Activated CD8-positive, alpha-beta memory T cell treated with anti-CD3 and anti-CD28 coated beads for 1 hour (primary cell): ENCODE measurements at places on chromosomes 4 and X.

GRCh38 chr4:6561173-6561516 lies 13.8 kb upstream of the MAN2B2 start:
- no peak for DNase-seq

GRCh38 chrX:43025806-43026315 lies 247.9 kb upstream of the PPP1R2C start:
- no peak for DNase-seq

GRCh38 chr4:2832981-2833670 lies 10.5 kb upstream of the ADD1 start:
- DNase-seq, result no peak

- no peak for DNase-seq
Observed at GRCh38 chr4:76997532-76997931, 48.0 kb downstream of the SEPTIN11 start.

GRCh38 chr4:54780149-54780495 lies 122.4 kb downstream of the KIT start:
- no peak for DNase-seq

DNA sequence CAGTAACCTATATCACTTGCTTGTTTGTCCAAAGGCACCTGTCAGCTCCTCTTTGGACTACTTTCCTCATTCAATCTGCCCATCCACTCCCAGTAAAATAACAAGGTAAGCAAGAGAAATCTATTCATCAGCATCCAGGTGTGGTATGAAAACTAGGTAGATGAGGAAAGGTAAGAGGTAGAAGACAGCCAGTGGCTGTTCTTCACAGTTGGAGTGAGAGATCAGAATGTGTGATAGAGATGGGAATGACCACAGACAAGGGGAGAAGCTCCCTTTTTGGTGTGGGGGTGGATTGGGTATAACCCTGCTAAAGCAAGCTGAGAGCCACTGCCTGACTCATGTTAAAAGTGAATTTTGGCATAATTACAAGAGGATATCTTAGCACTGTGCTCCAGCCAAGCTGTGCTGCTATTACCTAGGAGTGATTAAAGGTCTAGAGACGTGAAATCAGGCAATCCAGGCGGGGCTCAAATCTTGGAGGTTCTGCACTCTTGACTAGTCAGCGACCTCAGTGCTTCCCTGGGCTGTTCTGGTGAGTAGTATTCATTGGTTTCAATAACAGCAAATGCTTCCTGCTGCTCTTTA lies 28.1 kb upstream of the RASL11B start:
- DNase-seq, result no peak

GRCh38 chr4:123092586-123092985 lies 170.2 kb upstream of the NUDT6 start:
- no peak for DNase-seq

DNA sequence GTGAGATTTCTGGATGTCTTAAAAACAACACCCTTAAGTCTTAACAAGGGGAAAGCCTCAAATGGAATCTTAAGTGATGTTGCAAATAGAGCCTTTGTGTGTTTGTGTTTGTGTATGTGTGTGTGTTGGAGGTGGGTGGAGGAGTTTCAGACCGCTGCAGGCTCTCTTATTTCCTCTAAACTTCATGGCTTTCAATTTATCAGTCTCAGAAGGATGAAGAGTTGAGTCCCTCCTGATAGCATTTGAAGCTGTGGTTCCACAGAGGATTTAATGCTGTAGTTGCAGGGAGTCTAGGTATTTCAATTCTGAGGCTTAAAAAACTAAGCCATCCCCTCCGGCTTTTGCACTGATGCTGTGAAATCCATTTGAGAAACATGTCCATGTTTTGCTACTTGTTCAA lies 4.3 kb upstream of the AGA start:
- DNase-seq, result no peak

DNA sequence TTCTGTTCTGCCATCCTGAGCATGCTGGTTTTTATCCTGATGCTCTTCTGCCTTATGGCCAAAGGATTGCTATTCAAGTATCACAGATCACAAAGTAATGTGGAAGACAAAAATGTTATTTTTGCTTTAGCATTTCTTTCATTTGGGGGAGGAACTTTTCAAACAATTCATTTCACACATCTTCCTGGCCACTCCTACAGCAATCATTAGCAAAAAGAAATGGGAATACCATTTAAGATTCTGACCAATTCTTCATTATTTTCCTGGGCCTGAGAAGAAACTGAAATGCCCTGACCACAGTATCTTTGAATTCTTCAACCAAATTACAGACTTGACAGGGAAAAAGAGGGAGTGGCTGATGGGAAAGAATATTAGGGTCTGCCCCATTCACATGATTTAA lies 38.0 kb upstream of the GRID2 start:
- no peak for DNase-seq

DNA sequence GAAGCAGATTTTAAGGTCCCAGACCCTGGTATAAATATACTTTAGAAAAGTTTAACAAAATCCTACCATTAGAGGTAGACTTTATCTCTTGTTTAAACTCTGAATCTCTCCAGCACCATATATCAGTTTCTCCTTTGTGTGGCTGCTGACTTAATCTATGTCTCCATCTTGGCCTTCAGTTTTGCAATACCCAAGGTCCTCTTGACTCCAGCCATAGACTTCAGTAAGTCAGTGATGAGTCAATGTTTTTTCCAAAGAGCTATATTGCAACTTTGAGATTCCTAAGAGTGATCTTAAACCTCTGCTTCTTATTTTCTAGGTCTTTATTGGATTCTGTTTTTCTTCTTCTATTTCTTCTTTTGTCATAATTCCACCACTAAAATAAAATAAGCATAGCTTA lies 50.8 kb upstream of the ADGRL3 start:
- no peak for DNase-seq

DNA sequence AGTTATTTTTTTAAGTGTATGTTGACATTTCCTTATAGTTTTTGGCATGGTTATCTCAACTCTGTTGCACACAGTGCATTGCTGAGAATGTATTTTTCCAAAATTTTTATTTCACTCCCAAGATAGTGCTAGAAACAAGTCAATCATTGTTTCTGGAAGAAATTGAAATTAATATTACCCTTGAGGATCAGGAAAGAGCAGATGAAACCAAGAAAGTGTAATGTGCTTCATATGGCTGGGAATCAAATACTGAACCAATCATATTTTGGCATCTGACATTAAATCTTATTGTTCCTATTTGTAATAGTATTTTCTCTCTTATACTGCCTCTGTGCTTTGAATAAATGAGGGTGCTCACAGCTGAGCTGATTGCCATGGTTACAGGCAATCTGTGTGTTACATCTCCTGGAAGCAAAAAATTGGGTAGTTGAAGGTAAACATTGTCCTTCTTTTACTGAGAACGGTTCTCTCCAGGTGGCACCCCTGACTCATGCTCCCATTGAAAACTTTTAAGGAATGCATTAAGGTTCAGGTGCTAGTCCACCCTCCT lies 358.2 kb upstream of the NR3C2 start:
- DNase-seq, result no peak

DNA sequence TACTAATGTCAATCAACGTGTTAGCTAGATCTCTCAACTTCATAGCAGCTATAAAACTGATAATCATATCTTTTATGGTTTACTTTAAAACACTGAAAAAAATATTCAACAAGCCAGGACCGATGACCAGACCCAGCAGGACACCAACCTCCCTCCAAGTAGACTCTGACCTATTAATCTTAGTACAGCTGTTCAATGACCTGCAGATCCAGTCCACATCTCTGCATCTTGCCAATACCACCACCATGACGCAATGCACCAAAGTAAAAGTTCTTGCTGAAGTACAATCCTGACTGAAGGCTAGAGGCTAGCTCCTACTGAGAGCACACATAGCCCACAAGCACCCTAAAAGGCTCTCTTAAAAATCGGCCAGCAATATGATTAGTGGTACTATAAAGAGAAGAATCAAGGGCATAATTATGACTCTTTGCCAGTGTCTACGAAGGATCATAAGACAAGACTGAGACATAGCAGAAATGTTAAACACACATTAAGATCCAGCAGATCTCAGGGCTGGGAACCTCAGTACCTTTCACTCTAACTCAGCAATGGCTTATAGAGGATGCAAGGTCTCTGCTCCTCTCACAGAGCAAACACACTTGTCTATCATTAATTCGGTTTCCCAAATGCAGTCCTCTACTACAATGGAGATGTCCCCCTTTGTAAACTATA lies 7.6 kb downstream of the MED14 start:
- no peak for DNase-seq

DNA sequence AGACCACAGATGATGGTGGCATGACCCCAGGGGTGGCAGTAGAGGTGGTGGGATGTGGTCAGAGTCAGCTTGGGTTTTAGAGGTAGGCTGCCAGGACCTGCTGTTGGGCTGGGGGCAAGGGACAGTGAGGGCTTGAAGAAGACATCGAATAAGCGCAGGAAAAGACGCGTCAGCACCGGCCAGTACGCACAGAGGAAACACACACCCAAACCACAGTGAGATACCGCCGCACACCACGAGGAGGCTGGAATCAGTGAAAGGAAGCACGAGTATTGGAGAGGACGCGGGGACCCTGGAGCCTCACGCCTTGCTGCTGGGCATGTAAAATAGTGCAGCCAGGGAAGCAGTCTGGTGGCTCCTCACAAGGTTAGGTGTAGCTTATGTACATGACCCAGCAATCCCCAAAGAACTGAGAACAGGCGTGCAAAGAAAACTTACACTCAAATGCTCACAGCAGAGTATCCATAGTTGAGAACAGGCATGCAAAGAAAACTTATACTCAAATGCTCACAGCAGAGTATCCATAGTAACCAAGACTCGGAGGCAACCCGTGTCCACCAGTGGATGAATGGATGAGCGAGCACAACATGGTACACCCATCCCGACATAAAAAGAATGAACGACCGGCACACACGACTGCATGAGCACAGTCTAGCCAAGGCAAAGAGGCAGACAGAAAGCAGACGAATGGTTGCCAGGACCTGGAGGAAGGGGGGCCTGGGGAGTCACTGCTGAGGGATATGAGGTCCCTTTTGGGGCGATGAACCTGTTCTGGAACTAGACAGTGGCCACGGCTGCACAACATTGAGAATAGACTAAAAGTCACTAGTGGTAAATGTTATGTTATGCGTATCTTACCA lies 13.3 kb downstream of the PDZD4 start:
- no peak for DNase-seq

- no peak for DNase-seq
Observed at GRCh38 chrX:115029869-115030570, 12.6 kb upstream of the IL13RA2 start.

- DNase-seq, result no peak
Observed at GRCh38 chr4:76270244-76271175, 19.0 kb downstream of the FAM47E start.

DNA sequence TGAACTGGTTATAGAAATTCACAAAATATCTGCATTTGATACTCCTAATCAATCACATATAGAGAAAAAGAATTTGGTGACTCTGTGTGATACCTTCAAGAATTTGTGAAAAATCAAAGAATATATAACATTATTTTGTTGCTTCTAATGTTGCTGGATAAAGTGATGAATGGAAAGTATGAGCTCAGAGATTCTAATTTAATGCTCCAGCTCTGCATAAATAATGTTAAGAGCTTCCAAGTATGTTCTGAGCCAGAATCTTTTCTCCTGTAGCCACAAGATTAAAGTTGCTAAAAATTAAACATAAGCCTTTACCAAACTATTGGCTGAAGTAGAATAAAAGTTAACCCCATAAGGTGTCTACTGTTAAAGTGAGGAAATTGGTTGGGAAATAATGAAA lies 294.7 kb upstream of the CT83 start:
- DNase-seq, result no peak

DNA sequence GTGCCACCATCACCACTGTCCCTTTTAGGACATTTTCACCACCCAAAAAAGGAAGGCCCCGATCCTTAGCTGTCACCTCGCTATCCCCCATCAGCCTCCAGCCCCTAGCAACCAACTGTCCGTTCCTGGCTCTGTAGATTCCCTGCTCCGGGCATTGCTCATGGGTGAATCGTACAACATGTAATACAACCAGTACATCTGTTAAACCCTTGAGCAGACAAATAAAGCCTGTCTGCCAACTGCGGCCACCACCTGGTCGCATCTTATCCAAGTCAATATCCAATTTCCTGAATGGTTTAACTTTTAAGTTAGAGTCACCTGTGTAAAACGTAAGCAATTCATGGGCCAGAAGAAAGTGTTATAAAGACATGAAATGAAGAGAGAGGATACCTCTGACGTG lies 251.9 kb downstream of the AFAP1 start:
- DNase-seq, result no peak

DNA sequence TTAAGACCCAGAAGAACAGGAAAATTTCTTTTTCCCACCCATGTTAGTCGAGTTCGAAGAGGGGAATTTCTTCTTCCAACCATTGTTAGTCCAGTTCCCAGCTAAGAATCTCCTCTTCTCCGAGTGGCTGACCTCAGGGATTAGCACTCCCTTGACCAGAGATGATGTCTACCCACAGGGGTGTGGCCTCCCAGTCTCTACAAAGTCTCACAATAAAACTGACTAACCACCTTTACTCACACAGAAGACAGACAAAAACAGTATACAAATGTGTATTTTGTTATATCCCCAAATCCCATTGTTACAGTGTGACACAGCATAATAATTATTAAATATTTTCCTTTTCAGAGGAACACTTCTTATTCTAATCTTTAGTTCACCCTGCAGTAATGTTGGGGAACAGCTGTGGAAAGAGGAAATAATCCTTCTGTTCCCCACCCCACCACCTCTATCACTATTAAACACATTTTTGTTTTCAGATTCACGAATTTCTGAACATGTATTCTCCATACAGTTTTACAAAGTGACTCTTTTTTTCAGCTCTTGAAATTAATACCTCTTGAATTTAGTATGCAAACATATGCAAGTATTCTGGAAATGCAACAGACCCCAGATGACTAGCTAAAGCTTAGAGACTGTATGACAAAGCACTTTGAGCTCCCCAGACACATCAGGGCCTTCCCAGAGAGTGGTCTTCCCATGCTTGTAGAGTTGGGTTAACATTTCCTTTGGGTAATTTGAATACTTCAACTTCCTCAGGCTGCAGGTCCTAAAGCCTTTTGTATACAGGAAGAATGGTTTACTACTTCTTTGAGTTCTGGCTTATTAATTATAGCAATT lies 62.5 kb upstream of the NFKB1 start:
- no peak for DNase-seq

DNA sequence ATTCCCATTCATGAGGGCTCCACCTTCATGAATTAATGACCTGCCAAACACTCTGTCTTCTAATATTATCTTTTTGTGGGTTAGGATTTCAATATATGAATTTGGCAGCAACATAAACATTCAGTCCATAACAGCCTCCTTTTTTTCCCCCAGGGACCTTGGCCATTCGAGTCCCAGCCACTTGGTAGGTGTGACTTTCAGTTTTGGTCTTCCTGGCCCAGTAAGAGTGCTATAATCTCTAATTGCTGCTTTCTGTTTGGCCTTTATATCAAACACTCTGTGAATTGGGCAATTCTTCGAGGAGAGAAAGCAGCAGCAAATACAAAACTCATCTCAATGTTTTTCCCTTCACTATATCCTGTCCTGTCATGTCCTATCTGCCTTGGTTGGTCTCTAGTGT lies 12.4 kb upstream of the RADX start:
- DNase-seq, result no peak
